Stomach (tissue), 19 donors: ENCODE measurements at places on chromosomes 6 and 20. TPM values are rescaled to one million over a fixed set of nuclear protein-coding genes. Genes with fewer than 3 reads are reported as not detected.

GRCh38 chr20:37319151-37319671 lies 26.7 kb upstream of the SRC start:
- DNase-seq: no peak

DNA sequence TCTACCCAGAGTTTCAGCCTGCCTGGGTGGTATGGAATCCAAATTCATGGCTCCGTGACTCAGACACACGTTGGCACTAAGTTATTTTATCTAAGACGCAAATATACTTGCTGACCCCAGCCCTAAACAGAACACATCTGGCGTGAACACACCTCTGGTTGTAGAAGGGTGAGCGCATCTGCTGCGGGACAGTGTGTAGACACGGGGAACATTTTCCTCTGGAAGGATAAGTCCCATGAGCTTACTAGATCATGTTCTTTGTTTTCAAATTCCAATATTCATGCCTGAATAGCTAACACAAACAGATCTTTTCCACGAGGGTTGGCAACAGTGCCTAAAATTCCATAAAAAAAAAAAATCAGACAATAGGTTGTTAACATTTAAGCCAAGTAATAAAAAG lies 87.8 kb downstream of the TMEM170B start:
- DNase-seq: no peak

DNA sequence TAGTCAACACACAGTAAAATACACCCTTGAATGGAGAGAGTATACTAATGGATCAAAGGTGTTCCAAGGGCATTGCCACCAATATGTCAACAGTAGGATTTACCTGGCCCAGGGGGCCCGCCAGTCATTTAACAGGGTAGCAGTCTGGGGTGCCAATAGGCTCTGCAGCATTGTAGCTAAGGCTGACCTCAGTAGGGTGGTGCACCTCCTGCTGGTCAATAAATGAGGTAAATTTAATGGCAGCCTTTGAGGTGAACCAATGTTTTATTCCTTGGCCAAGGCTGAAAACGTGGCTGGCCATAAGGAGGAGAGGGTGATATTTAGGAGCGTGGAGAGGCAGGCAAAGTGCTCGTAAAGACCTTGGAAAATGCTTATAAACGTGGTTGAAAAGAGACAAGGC lies 147.2 kb downstream of the RPS12 start:
- DNase-seq: no peak

DNA sequence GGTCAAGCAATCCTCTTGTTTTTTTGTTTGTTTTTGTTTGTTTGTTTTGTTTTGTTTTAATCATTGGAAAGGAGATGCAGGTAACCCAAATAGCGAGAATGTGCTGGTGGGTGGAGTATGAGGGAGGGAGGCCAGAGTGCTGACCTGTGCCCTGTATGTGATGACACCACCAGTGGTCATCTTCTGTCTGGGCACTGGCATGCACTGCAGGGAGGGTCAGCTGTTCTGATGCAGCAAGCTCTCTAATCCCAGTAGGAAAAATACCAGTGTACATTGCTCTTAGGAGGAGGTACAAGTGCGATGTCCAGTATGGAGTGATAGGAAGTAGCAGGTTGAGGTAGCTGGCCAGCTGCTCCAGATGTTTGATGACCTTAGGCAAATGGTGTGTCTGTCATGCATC lies 2.9 kb upstream of the CST1 start:
- no peak for DNase-seq

- DNase-seq: no peak
These were observed 244.7 kb upstream of the PRND start for GRCh38 chr20:4476903-4477500.

DNA sequence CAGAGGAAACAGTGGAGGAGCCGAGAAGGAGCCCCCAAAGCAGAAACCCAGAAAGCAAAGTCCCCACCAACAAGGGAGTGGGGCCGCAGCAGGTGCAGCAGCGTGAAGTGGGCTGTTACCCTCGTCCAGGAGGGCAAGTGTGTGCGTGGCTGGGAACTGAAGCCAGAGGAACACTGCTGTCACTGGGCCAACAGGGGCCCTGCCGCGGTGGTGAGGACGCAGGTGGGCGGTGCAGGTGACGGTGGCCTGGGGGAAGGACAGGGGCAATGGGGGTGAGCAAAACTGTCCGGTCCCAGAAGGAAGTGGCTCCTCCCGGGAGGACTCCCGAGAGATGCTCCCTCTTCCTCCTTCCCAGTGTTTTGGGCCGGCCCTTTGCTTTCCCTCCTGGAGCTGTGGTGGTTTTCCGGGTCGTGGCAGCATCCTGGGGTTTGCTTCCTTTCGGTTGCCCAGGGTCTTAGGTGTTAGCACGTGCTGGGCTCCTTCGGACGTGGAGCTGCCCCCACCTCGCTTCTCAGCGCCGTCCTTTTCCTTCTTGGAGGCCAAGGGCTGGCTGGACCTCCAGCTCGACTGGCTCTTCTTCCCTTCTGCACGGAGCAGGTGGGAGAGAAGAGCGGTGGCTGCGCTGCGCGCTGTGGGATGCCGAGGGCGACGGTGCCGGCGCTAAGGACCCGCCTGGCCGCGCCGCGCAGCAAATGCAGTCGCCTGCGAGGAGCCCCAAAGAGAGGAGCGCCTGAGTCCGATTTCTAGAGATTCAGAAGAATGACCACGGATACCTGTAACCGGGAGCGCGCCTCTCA lies 62.7 kb upstream of the SLC2A12 start:
- no peak for DNase-seq

DNA sequence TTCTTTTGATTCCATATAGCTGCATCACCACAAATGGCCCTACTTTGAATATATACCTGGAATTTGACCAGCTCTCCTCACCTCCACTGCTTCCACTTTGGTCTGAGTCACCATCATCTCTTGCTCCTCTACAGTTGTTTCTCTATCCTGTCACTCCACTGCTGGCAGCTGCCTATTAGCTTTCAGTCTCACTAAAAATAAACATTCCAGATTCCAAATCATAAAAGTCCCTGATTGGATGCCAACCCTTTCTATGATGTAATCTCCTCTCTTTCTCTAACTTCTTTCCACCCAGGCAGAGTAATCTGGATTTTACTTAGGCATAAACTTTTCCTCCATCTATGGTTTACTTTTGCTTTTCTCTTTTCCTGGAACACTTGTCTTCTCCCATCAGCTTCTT lies 49.1 kb downstream of the RFPL4B start:
- no peak for DNase-seq

DNA sequence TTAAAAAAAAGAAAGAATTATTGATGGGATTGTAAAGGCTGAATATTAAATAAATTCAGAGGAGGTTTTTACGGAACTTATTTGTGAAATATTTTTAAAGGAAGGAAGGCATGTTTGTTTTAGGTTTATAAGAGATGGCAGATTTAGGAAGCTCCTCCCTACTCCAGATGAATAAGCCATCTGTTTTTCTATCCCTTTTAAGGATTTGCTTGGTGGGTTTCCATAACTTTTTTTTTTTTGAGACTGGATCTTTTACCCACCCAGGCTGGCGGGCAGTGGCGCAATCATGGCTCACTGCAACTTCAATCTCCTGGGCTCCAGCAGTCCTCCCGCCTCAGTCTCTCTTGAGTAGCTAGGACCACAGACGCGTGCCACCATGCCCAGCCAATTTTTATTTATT lies 30.4 kb downstream of the PTPRA start:
- no peak for DNase-seq

- DNase-seq: peak; percentile 70
These were observed 53.8 kb downstream of the PCNA start for GRCh38 chr20:5065879-5066383.

GRCh38 chr6:37517411-37517812 lies 17.7 kb upstream of the CCDC167 start:
- DNase-seq: peak; percentile 39

- DNase-seq: no peak
These were observed 349.9 kb downstream of the ZFAND3 start for GRCh38 chr6:38169221-38169976.

DNA sequence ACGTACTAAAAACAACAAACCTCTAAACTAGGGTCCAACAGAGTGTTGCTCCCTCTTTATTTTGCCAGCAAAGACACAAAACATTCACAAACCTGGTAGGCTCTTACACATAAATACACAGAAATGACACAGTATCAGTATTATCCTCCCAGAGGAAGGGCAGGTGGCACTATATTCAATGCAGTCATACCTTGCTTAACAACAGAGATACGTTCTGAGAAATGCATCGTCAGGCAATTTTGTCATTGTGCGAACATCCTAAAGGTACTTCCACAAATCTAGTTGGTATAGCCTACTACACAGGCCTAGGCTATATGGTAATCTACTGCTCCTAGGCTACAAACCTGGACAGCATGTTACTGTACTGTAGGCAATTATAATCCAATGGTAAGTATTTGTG lies 9.6 kb downstream of the ZBTB2 start:
- no peak for DNase-seq

DNA sequence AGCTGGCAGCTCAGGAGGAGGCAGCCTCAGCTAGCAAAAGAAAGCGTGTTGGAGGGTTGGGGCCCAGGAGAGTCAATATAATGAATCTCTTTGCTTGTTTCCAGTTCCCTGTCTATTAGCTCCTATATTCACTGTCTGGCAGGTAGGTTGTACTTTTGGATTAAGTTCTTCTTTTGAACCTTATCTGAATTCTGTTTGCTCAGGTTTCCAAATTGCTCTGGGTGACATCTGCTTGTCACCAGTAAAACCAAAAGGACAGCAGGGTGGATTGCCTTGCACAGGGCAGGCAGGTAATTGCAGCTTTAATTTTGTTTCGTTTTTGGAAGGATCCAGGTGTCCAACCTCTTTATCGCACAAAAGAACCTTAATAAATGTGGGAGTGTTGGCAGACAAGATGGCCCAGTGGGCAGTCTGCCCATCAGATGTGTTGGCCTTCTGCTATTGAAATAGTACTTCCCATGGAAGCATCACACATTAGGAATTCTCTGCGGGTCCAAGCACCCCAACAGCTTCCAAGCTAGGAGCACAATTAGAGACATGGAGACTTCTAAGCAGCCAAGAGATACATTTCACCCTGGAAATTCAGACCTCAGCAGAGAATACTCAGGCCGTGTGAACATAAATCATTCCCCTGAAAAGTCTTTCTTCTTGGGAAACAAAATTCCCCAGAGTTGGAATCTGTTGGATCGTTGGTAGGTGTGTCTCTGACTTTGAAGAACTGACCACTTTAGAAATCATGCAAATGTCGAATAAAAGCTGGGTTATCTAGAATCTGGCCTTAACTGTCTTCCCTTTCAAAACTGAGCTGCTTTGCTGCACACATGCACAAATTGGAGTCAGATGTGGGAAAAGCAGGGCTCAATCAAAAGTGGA lies 286.9 kb upstream of the BMP2 start:
- no peak for DNase-seq

DNA sequence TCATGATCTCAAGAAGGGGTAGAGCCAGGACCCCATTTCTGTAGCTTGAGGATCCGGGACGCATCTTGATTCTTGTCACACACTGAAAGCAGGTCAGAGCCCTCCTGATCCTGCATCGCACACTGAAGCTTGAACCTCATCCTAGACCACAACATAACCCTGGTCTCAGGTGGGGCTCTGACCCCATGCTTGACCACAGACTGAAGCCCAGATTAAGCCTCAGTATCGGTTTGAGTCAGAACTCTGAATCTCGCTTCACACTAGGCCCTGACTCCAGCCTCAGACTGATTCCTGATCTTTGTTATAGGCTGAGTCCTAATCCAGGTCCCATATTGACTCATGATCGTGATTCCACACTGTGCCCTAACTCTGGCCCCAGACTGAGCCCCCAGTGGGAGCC lies 8.5 kb upstream of the RSPO4 start:
- no peak for DNase-seq

- no peak for DNase-seq
These were observed 100.5 kb downstream of the CDH4 start for GRCh38 chr20:61352346-61353260.

The RAB44 gene
- 2.5 TPM for total RNA-seq

The GPLD1 gene
- total RNA-seq: 2.8 TPM

The HLA-DPB1 gene
- total RNA-seq: 10.7 TPM

The GMPR gene
- total RNA-seq: 9.8 TPM
